ENCODE measurements at places on chromosomes 7 and 10.

- no peak for DNase-seq
Measured at GRCh38 chr7:45077579-45077978, 11.2 kb downstream of the NACAD start.

DNA sequence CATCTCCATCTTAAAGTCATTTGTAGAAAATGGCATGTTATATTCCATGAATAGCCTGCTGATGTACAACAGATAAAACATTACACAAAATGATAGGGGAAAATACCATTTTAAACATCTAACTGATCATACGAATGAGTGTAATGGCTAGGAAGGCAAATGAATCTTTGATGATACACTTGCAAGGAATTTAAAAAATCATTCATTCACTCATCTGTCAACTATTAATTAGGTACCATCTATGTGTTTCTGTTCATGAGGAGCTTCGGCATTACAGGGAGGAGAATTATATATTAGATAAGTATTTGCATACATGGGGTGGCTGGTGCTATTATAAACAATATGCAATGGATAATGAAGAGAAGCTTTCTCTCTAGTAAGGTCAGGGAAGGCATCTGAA is 183.7 kb downstream of the CACNB2 start:
- DNase-seq, result no peak

DNA sequence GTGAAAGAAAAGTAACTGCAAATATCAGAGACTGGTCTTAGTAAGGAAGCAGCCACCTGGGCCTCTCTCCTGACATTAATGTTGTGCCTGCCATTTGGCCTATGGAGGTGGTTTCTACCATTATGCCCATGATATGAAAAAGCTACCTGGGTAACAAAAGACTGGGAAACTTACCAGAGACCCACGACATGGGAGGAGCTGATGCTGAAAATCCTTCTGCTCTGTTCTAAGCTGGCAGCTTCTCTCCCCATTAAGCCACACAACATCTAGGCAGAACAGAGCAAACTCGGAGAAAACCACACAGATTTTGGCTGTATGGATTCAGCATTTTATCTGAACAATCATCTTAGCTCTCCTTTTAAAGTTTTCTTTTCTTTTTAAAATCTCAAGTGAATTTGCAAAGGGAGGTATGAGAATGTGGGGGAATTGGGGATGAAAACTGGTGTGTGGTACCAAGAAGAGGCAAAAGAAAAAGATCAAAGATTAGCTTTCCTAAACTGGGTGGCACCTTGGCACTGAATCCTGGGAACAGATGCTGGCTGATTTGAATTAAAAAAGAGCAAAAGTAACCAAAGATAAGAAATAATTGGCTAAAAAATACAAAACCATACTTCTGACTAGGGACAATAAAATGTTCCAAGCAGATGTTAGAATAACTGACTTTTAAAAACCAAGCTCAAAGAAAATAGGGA is 128.6 kb upstream of the ANKRD1 start:
- no peak for DNase-seq

GRCh38 chr7:97342512-97342911 is 225.0 kb downstream of the SDHAF3 start:
- no peak for DNase-seq

DNA sequence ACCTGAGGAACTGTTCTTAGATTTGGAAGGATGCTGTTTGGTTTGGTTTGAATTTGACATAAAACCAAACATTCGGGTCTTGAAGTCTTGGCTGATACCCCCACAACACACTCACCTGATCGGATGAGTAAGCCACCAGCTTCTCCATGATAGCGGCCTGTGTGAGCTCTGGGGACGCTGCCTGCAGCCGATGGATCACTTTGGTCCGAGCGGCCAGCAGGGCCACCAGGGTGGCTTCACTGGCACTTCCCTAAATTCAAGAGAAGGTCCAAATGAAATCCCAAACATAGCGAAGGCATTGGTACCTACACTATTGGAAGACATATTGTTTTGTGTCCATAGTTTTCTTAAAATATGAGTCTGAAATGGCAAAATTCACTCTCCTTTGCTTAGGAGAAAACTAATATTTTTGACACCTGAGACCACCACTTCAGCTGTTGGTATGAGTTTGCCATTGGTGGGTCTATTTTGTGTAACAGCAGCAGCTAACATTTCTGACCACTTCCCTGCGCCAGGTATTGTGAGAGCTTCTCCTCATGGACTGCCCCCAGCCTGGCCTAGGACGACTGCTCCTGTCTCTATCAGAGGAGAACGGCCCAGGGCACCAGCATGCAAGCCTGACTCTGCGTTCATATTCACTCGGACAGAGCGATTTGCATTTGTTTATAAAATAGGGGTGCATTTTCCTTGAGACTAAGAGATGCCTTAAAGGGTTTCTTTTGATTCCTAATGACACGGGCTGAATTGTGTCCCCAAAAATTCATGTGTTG is 35.9 kb downstream of the DDC start:
- no peak for DNase-seq

DNA sequence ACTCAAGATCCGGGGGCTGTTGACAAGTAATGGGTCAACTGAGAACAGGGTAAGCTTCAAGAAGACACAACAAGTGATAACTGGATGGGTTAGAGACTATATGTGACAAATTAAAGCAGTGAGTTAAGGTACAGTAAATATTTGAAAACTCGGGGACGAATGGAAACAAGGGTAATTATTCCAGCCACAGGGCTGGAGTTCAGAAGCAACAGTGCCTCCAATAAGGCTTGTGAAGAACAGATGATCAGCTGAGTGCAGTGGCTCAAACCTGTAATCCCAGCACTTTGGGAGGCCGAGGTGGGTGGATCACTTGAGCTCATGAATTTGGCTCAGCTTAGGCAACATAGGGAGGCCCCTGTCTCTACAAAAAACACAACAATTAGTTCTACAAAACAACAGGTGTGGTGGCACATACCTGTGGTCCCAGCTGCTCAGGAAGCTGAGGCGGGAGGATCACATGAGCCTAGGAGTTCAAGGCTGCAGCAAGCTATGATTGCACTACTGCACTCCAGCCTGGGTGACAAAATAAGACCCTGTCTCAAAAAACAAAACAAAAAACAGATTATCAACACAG is 20.5 kb upstream of the DLD start:
- DNase-seq, result no peak

GRCh38 chr7:75639886-75640190 is 98.9 kb downstream of the HIP1 start:
- no peak for DNase-seq

DNA sequence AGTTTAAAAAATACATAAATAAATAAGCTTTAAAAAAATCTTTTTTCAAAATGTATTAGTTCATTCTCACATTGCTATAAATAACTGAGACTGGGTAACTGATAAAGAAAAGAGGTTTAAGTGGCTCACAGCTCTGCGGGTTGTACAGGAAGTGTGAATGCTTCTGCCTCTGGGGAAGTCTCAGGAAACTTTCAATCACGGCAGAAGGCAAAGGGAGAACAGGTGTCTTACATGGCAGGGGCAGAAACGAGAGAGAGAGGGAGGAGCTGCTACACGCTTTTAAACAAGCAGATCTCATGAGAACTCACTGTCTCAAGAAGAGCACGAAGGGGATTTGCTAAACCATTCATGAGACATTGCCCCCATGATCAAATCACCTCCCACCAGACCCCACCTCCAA is 114.6 kb downstream of the DNAJC1 start:
- DNase-seq, result no peak

- DNase-seq, result no peak
Measured at GRCh38 chr10:114881417-114881816, 56.6 kb upstream of the TRUB1 start.

DNA sequence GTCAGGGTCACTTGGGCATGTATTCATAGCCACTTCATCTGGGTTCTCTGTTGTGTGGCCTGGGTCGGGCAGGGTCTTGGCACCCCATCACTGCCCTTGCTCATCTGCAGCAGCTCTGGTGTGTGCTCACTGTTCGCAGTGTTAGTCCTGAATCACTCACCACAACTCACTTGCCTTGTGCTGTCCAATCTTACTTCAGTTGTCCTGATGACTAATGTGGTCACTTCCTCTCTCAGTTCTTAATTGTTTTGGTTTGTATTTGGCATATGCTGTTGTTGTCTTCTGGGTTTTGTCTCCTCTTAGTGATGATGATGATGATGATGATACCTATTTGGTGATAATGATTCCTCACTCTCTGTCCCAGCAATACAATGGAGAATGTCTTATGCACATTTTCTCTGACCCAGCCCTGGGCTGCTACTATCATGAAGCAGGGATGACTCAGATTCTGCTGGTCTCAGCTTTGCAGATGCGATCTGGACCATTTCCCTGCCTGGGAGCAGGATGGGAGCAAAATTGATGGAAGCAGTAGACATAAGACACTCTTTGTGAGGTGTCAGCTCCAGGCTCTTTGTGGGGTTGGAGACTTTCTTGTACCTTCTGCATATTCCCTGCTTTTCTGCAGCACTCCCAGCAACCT is 17.0 kb downstream of the ADRA2A start:
- no peak for DNase-seq

GRCh38 chr7:154680894-154681659 is 321.8 kb downstream of the PAXIP1 start:
- no peak for DNase-seq

DNA sequence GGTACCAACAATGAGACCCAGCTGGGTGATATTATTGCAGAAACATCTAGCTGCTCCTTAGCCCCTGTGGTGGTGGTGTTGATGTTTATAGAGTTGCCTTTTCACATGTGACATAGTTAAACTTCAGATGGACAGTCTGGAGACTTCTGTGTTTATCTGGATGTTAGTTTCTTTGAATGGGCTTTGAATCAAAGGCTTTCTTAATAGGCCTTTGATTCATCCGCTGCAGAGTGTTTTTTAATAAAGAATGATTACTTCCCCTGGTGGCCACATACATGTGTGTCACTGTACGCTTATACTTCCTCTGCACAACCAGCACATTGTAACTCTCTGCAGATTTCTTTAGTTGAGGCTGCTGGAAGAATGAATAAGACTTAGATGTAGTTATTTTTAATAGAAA is 221.0 kb downstream of the DYNC1I1 start:
- no peak for DNase-seq

DNA sequence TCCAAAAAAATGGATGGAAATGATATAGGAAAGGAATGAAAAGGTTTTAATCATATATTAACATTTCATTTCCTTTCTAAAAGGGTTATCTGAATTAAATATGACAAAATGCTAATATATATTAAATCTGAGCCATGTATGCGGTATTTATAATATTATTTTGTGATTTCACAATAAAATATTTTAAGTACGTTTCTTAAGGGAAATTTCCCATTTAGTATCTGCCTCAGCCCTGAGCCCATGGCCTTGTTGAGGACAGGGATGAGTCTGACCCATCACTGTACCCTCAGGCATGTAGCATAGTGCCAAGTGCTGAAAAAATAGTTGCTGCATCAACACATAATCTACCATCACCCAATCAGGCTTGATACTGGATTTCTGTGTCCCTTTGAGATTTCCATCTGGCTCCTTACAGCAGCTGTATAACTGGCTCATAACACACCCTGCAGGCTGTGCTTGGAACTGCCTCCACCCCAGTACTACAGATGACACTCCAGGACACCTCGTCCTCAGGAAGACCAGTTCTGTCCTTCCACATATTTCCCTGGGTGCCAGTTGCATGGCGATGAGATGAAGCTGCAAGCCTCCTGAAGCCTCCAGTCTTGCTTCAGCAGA is 59.4 kb upstream of the ASAH2 start:
- DNase-seq, result no peak

DNA sequence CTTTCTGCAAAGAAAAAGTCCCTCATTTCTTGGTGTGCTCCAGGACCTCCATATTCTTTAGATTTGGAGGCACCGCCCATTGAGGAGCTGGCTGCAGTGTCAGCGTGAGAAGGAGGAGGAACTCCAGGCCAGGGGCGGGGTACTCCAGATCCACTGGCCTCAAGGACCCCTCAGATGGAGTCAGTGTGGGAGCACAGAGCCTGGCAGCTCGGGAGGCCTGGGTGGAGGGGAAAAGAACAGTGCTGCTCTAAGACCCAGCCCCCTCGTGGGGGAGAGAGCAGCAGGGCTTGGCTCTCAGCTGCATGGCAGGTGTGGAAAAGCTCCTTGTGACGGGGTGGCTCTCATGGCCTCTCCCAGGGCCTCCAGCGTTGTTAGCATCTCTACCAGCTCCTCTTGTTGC is 70.5 kb downstream of the ITGB1 start:
- DNase-seq, result no peak

- no peak for DNase-seq
Measured at GRCh38 chr10:74882831-74883230, 56.4 kb downstream of the KAT6B start.

DNA sequence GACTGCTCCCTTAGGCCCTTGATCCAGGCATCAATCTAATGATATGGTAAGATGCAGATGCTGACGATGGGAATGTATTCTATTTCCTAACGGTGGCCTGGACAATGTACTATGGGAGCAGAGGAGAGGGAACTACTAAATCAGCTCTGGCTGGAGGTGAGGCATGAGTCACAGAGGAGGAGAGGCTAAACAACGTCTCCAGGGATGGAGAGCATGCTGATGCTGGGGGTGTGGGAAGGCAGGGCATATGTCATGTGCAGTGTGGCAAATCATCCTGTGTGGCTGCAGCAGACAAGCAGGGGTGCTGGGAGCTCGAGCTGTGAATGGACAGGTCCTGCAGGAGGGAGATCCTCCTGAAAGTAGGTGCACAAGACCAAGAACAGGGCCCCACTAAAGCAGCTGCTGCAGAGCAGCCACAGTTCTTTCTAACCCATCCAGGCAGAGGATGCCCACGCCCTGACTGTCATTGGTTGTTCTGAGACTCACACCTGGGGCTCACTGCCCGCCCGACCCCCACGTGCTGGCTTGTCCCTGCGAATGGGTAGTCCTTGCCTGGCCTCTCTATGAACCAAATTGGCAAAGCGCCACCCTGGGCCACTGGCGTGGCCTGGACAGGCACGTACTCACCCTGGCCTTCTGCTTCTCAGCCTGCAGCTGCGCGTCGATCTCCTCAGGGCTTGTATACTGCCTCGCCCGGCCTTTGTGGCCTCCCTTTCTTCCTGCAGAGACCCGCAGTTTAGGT is 4.0 kb downstream of the PDAP1 start:
- DNase-seq, result no peak

DNA sequence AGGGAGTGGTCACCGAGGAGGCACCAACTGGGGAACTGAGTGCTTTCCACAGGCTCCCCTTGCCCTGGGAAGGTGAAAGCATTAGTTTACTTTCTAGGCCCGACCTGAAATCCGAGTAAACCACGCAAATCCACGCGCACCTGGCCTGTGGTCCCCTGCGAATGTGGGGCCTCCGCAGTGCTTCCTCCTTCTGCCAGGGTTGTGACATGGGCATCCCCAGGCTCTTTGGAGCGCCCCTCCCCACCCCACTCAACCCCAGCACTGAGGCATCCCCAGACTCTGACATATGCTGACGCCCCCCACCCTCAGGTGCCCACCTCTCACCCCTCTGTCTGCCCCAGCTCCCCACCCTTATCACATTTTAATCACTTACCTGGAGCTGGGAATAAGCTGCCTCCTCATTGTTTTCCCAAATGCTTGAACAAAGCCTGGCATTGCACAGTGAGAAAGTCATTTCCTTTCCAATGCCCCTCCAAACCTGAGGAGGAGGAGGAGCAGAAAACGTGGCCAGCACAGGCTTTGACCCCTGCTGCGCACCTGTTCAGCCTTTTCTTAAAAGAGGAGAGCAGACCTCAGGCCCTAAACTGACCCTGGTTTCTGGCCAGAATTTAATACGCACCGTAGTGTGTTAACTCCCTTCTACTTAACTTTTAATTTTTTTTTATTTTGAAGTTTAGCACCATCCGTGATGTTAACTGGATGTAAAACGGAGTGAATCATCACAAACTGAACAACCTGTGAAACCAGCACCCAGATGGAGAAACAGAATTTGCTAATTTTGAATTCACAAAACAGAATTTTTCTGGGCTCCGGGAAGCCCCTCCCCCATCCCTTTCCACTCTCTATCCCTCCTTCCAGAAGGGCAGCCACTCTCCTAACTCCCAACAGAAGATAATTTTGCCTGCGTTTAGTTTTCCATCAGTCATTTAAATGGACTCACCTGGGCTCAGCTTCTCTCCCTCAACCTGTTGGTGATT is 129.4 kb downstream of the WDR11 start:
- DNase-seq, result no peak
